ENCODE measurements at places on chromosomes 12 and 14. TPM values are rescaled to one million over a fixed set of nuclear protein-coding genes. Genes with fewer than 3 reads are reported as not detected.

Gene RDH5
- 12.2 TPM for total RNA-seq

Gene SLC2A14
- total RNA-seq, result 0.19 TPM

Gene NXPH4
- total RNA-seq, result 0.51 TPM

DNA sequence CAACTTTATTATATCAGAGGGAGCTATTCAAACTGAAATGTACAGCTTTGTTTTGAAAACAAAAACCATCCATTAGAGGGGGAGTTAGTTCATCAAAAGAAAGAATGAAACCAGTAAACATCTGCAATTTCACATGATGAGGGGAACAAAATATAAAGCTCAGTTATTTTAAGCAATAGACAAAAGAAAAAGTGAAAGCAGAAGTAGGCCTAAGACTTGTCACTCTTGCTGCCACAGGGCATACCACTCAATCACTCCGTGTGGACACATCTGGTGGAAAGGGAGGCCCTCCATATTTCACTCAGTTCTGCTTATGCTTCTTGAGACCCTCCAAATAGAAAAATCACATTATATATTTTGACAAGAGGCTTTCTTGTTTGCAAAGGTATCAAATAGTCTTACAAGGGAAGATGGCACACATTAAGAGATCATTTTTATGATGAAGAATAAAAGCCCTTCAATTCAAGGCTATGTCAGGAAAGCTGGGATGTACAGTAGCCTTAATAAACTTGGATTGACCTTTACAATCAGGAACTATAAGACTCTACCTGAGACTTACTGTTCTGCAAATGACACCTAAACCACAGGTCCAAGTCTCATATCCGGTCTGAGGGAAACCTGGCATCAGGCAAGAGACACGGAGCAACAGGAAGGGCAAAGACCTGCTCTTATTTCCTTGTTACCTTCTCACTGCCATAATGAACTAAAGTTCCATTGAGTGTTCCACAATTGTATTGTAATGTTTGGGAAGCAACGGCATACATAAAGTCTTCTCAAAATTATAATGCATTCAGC is 222.5 kb upstream of the GRIP1 start:
- H3K4me3 ChIP-seq, result no peak overlapping the region
- DNase-seq, result peak; percentile 11
- peaks cover 36% of the 10 kb centered on the region for H3K4me1 ChIP-seq
- peak overlapping the region; percentile 47 for H3K27ac ChIP-seq
- H3K27me3 ChIP-seq, result peaks cover 1% of the 10 kb centered on the region
- H3K36me3 ChIP-seq, result no peaks in the 10 kb centered on the region

GRCh38 chr12:77401770-77402081 is 336.4 kb upstream of the E2F7 start:
- DNase-seq, result no peak
- no peak overlapping the region for H3K4me3 ChIP-seq
- H3K4me1 ChIP-seq, result no peaks in the 10 kb centered on the region
- no peak overlapping the region for H3K27ac ChIP-seq

GRCh38 chr14:92880851-92881250 is 42.1 kb upstream of the CHGA start:
- no peak for DNase-seq
- no peaks in the 10 kb centered on the region for H3K4me1 ChIP-seq
- peaks cover 36% of the 10 kb centered on the region for H3K27me3 ChIP-seq
- no peaks in the 10 kb centered on the region for H3K36me3 ChIP-seq

DNA sequence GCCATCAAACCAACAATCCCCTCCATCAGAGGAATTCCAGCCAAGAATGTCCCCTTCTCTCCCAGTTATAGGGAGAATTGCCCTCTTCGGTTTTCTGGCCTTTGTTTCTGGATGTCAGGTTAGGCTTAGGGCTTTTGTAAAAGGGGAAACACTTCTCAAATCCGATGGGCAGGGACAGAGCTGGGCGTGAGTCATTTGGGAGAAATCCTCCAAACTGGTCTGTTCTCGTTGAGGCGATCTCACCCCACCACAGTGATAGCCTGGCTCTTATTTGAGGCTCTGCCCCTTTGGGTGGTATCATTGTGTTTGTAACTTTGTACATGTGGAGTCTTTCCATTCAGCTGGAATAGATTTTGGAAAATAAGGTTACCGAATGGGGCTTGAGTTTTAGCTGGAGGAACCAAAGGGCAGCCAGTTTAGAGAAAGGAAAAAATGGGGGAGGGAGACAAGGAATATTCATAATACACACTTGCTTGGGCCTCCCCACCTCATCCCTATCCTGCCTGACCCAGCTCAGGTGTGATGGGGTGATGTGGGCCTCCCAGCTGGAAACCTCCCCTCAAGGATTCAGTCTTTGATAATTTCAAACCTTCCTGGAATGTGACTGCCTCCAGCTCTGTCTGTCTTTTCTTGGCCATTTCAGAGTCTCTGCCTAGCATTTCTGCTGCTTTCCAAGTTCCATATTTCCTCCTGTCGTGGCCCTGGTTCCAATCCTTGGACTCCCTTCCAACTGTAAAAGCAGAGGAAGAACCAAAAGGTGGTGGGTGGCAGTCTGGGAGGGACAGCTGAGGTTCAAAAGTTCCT is 7.5 kb downstream of the HOXC4 start:
- H3K4me1 ChIP-seq, result no peaks in the 10 kb centered on the region
- H3K4me3 ChIP-seq, result no peak overlapping the region
- DNase-seq, result no peak
- H3K27me3 ChIP-seq, result peaks cover 69% of the 10 kb centered on the region

DNA sequence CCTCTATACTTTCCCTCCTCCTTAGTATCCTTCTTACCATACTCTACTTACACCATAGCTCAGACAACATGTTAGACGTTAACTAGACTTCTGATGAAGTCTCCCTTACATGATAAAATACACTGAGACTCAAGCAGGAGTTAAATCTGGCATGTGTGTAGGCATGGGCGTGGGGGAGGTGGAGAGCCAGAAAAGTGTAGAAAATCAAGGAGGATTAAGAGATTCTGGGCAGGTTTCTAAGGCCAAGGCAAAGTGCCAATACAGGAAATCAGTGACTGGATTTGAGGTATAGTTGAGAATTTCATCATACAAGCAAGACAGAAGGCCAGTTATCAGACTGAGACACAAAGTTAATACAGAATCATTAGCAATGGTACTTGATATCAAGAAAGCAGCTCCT is 37.4 kb downstream of the EPS8 start:
- DNase-seq, result no peak
- H3K4me3 ChIP-seq, result no peak overlapping the region
- no peaks in the 10 kb centered on the region for H3K4me1 ChIP-seq
- H3K27me3 ChIP-seq, result peaks cover 10% of the 10 kb centered on the region
- H3K36me3 ChIP-seq, result no peaks in the 10 kb centered on the region
- H3K27ac ChIP-seq, result no peak overlapping the region

DNA sequence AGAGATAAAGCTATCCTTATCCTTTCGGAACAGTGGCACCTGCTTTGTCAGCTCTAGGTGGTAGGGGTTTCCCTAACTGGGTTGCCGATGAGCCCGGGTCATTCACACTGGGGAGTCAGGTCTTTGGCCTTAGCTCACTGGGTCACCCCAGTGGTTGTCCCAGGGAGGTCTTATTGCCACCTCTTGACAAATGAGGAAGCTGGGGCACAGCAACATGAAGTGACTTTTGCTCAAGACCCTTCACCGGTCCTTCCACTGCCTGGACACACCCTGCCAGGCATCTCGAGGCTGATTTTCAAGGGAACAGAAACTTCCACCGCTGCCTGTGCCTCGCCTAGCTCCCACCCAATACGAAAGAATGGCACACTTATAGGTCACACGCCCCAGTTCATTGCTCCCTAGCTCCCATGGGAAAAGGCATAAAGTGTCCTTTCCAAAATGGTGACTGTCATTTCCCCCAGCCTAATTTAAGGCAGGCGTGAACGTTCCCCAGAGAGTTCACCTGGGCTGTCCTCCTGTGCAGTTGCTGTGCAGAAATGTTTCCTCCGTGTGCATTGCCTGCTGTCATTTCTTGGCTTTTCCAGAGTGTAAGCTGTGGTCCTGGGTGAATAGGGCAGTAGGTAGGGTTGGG is 156.1 kb upstream of the CCND2 start:
- no peaks in the 10 kb centered on the region for H3K36me3 ChIP-seq
- peaks cover 3% of the 10 kb centered on the region for H3K27me3 ChIP-seq
- H3K4me3 ChIP-seq, result peak overlapping the region; percentile 38
- DNase-seq, result no peak
- peaks cover 67% of the 10 kb centered on the region for H3K4me1 ChIP-seq

DNA sequence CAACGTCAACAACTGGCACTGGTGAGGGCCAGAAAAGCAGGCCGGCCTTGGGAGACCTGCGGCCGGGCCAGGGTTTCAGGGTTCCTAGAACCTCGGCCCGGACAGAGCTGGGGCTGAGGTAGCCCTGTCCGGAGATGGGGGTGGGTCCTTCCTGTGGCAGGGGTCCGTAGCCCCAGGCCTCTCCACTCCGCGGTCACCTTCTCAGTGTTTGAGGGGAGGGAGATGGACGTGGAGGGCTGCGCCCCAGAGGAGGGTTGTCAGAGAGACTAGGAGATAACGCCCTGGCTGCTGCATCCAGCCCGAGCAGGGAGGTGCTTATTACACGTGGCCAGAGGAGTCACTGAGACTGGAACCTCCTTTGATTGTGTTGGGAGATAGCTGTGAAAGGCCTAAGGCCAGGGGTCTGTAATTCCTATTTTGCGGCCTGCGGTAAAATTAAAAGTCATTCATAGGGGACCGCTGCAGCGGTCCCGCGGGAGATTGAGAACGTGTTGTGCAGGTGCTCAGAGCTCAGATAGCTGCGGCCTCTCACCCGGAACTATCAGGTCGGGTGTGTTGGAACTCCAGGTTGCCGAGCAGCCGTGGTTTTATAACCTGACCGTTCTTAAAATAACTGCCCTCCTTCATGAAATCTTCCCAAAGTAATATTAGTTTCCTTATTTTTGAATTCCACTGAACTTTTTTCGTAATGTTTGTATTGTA is 507 bp downstream of the AHSA1 start:
- peak overlapping the region; percentile 100 for H3K27ac ChIP-seq
- peaks cover 41% of the 10 kb centered on the region for H3K36me3 ChIP-seq
- DNase-seq, result peak; percentile 61

DNA sequence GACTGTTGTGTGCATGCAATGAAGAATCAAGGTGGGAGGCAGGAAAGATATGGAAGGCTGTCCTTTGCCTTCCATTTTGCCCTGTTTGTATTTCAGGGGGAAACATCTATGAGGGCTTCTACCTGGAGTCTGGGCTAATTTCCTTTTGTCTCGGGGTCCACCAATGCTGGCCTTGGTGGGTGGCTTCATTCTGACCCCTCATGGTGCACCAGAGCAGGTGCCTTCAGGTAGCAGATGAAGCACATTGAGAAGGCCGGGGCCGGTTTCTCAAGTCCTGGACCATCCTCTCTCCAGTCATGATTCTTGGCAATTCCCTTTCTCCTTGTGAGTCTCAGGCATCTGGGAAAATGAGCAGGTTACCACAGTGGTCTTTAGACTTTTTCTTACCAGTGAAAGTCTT is 47.2 kb downstream of the RPH3A start:
- H3K4me3 ChIP-seq, result no peak overlapping the region
- peaks cover 24% of the 10 kb centered on the region for H3K27me3 ChIP-seq
- no peaks in the 10 kb centered on the region for H3K36me3 ChIP-seq
- H3K4me1 ChIP-seq, result no peaks in the 10 kb centered on the region

GRCh38 chr14:74985028-74985310 is 17.8 kb upstream of the EIF2B2 start:
- H3K36me3 ChIP-seq, result no peaks in the 10 kb centered on the region
- DNase-seq, result no peak
- no peak overlapping the region for H3K4me3 ChIP-seq
- H3K4me1 ChIP-seq, result no peaks in the 10 kb centered on the region
- H3K27ac ChIP-seq, result no peak overlapping the region
- no peaks in the 10 kb centered on the region for H3K27me3 ChIP-seq

DNA sequence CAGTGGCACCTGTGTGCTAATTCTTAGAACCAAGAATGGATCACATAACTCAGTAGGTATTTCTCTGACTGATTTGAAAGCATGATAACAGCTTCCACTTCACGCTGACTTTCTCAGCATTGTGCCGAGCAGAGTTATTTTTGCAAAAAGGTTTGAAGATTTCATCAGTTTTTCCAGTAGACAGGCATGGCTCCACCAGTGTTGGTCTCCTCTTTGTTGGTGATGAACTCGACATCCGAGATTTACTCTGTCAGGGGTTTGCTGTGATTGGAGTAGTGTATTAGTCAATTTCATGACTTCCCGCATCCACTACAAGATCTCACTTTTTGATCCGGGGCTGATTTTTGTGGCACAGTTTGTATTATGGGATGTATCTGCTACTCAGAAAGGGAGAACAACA is 85.3 kb downstream of the PRKCH start:
- peak overlapping the region; percentile 91 for H3K27ac ChIP-seq
- H3K36me3 ChIP-seq, result peaks cover 19% of the 10 kb centered on the region
- H3K4me1 ChIP-seq, result peaks cover 70% of the 10 kb centered on the region
- H3K27me3 ChIP-seq, result no peaks in the 10 kb centered on the region
- DNase-seq, result peak; percentile 63

- H3K36me3 ChIP-seq, result no peaks in the 10 kb centered on the region
- DNase-seq, result no peak
- H3K4me3 ChIP-seq, result no peak overlapping the region
- no peak overlapping the region for H3K27ac ChIP-seq
- no peaks in the 10 kb centered on the region for H3K27me3 ChIP-seq
- no peaks in the 10 kb centered on the region for H3K4me1 ChIP-seq
Measured at GRCh38 chr14:85731186-85731585, 201.2 kb downstream of the FLRT2 start.

- no peak overlapping the region for H3K4me3 ChIP-seq
- H3K36me3 ChIP-seq, result no peaks in the 10 kb centered on the region
- H3K4me1 ChIP-seq, result no peaks in the 10 kb centered on the region
- no peaks in the 10 kb centered on the region for H3K27me3 ChIP-seq
- H3K27ac ChIP-seq, result no peak overlapping the region
Measured at GRCh38 chr12:82593143-82593542, 93.6 kb upstream of the TMTC2 start.

- no peaks in the 10 kb centered on the region for H3K4me1 ChIP-seq
- no peak overlapping the region for H3K27ac ChIP-seq
- H3K36me3 ChIP-seq, result no peaks in the 10 kb centered on the region
- no peak overlapping the region for H3K4me3 ChIP-seq
- peak; percentile 15 for DNase-seq
Measured at GRCh38 chr14:73477618-73478266, 13.0 kb upstream of the RIOX1 start.

DNA sequence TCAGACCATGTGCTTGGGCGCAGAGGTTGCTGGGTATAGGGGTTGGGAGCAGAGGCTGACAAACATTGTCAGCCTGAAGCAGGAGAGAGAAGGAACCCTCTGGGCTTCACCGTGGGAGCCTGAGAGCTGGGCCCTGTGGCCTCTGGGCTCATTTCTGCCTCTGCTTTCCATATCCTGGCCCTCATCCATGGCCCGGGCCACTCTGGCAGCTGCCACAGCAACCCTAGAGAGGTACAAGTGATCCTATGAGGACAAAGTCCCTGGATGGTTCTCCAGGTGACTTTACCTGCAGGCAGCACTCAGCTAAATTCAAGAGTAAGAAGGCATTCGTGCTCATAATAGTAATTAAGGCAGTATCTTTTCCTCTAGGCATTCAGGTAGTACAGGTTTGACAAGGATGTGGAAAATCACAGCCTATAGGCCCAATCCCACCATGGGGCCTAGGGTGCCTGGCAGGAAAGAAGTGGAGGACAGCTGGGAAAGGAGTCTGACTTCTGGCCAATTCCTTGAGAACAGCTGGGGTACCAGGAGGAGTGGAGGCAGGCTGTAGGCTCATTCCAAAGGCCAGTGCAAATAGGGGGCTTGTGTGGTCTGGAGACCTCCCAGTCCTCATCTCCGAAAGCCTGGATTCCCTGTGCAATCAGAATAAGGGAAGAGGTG is 3.6 kb upstream of the TTC7B start:
- peaks cover 3% of the 10 kb centered on the region for H3K36me3 ChIP-seq
- no peak overlapping the region for H3K4me3 ChIP-seq
- DNase-seq, result no peak
- H3K27ac ChIP-seq, result no peak overlapping the region

- H3K27me3 ChIP-seq, result peaks cover 4% of the 10 kb centered on the region
- H3K36me3 ChIP-seq, result no peaks in the 10 kb centered on the region
- DNase-seq, result no peak
- H3K4me1 ChIP-seq, result no peaks in the 10 kb centered on the region
- H3K27ac ChIP-seq, result no peak overlapping the region
Measured at GRCh38 chr12:88552610-88553079, 27.6 kb downstream of the KITLG start.

Measured in activated CD4-positive, alpha-beta T cell treated with anti-CD3 and anti-CD28 coated beads for 36 hours (primary cell).